ENCODE measurements at places on chromosomes 1 and 21.
A peak's percentile ranks its signal among the peaks of the same experiment; 100 is the strongest.

DNA sequence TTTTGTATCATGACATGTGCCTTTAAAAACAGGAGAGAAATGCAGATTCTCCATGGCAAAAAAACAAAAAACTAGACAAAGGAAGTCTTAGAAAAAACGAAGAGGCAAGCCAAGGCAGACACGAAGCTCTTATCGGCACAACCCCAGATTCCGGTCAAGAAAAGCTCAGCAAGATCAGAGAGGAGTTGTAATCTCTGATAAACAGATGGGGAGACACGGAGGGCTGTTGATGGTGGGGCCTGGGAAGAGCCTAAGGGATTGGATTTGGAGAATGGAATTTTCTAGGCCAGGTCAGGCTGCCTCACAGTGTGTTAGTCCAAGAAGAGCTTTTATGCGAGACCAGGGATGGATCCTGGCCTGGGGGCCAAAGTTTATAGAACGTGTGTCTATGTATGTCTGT lies 96.2 kb upstream of the AKT3 start:
- DNase-seq, result no peak

GRCh38 chr1:53254011-53254640 lies 15.8 kb upstream of the MAGOH start:
- no peak for DNase-seq

DNA sequence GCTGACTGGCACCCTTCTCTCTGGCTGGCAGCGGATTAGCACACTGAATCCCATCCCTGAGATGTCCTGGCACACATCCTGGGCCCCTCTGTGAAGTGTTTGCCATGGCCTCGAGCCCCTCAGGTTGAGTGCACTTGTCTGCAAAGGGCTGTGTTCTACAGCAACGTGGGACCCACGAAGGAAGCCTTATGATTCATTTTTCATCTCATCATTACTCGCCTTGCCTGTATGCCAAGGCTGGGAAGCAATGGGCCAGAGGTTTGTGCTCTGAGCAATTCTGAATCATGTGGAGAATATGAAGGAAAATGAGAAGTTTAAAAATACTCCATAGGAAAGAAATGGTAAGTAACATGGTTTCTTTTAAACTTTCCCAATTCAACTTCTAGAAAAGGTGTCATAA lies 124.8 kb upstream of the LMO4 start:
- DNase-seq, result peak; percentile 60

- DNase-seq, result no peak
Observed at GRCh38 chr1:236925386-236925785, 78.9 kb downstream of the MT1HL1 start.

DNA sequence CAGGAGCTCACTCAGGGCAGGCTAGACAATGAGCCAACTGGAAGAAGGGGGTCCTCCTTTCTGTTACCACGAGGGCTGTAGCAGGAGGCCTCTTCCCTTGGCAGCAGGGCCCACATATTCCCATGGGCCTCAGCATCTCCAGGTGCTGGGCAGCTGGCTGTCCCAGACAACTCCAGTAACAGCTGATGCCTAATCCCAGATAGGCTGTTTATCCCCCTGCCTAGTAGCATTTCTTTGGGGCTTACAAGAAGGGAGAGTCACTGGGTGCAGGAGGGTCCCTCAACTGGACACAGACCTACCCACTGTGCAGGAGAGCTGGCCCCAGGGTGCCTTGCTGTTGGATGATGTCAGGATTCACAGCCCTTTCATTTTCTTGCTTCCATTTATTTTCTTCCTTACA lies 278.2 kb downstream of the DSCAM start:
- DNase-seq, result no peak

DNA sequence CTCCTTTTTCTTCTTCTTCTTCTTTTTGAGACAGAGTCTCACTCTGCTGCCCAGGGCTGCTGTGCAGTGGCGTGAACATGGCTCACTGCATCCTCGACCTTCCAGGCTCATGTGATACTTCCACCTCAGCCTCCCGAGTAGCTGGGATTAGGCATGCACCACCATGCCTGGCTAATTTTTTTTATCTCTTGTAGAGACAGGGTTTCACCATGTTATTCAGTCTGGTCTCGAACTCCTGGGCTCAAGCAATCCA lies 13.0 kb upstream of the PADI1 start:
- no peak for DNase-seq

DNA sequence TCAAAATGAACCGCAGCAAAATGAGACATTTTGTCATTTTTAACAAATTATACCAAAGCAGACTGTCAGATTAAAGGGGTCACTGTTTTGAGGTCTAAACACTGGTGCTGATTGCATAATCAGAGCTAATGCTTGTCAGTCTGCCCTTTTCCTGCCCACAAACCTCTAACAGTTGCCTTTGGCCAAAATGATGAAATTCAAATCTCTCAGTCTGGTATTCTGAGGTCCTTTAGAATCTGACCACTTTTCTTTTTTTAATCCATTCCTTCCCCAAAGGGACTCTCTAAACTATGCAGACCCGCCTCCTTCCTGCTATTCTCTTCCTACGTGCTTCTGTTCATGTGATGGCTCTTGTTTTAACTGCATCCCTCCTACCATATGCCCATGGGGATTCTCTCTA lies 145.2 kb upstream of the SPATA6 start:
- DNase-seq, result peak; percentile 5

GRCh38 chr1:55231745-55232144 lies 16.6 kb upstream of the USP24 start:
- no peak for DNase-seq

GRCh38 chr21:39029086-39029755 lies 154.0 kb downstream of the PSMG1 start:
- DNase-seq, result peak; percentile 25

GRCh38 chr1:1619917-1620361 lies 4.6 kb downstream of the MIB2 start:
- no peak for DNase-seq

GRCh38 chr1:3192825-3193224 lies 123.8 kb downstream of the PRDM16 start:
- DNase-seq, result peak; percentile 40

GRCh38 chr1:3080053-3080955 lies 11.3 kb downstream of the PRDM16 start:
- no peak for DNase-seq

- DNase-seq, result peak; percentile 15
Observed at GRCh38 chr1:28296401-28297261, 32.2 kb upstream of the MED18 start.

GRCh38 chr1:159068886-159069285 lies 7.7 kb downstream of the AIM2 start:
- peak; percentile 28 for DNase-seq

GRCh38 chr1:33446590-33446989 lies 15.7 kb upstream of the PHC2 start:
- DNase-seq, result no peak

GRCh38 chr1:53295295-53295694 lies 32.6 kb downstream of the LRP8 start:
- DNase-seq, result no peak

- DNase-seq, result peak; percentile 91
Observed at GRCh38 chr1:62384276-62385005, 52.4 kb upstream of the USP1 start.

DNA sequence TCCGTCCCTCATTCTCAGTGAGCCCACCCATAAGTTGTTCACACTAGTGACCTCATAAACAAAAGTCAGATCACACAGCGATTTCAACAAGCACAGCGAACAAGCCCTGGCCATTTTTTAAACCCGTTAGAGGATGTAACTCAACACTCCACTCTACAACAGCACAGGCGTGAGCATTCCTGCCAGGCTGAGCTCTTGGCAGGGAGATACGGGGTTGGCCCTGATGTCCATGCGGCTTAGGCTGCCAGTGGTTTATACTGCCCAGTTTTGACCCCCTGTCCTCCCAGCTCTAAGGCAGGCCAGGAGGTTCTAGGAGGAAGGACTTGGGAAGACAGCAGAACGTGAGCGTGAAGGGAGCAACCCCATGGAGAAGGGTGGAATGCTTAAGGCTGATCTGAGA lies 35.0 kb downstream of the PARP1 start:
- DNase-seq, result no peak

DNA sequence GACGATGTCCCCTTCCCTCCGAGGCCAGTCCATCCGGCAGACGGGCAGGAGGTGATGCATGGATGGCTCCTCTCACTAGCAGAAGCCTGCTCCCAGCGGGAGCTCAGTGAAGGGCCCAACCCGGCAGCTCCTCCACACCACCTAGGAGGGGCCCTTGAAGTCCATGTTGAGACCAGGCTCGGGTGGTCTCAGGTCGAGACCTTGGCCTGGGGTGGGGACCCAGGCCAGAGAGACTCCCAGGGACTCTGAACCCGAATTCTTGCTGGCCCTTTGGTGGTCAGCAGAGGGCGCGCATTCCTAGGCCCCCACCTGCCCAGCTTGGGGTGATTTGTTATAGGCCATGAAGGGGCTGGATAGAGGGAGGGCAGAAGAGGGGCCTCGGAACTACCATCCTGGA lies 642 bp upstream of the NT5C1A start:
- no peak for DNase-seq

All from astrocyte of the spinal cord (primary cell).